ENCODE measurements at places on chromosomes 5 and 9. TPM values are rescaled to one million over a fixed set of nuclear protein-coding genes. Genes with fewer than 3 reads are reported as not detected.

- no peak for DNase-seq
Measured at GRCh38 chr9:130467316-130467715, 22.6 kb downstream of the ASS1 start.

GRCh38 chr5:136814619-136815378 lies 449.5 kb upstream of the TRPC7 start:
- no peak for DNase-seq

GRCh38 chr5:176152191-176152929 lies 85.9 kb upstream of the SIMC1 start:
- DNase-seq = no peak

- DNase-seq = peak; percentile 50
Measured at GRCh38 chr5:38994324-38994927, 79.8 kb downstream of the RICTOR start.

- peak; percentile 90 for DNase-seq
Measured at GRCh38 chr9:129166623-129167557, 11.2 kb downstream of the IER5L start.

GRCh38 chr5:13739479-13739878 lies 205.0 kb downstream of the DNAH5 start:
- no peak for DNase-seq

DNA sequence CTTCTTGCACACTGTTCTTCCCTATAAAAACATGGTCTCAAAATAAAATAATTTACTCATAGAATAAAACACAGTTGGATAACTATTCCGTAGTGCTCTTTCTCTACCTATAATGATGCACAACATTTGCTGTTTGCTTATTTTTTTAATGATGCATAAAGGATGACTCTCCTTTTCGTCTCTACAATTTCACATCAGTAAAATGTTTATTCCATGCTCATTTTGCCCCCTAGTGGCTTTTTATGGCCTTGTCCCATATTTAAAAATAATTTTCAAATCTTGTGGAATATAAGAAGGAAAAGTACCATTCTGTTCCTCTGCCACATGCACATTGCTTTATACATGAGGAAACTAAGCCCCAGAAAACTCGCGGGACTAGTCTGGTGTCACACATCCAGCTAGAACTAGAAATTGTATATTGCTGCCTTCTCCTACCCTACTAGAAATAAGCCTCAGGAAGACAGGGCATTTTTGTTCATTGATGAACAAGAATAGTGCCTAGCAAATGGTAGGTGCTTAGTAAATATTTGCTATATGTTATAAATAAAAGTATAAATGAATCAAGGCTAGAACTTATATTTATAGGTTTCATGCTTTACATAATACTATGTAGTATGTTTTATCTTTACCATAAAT lies 12.7 kb downstream of the KCTD16 start:
- DNase-seq = no peak

DNA sequence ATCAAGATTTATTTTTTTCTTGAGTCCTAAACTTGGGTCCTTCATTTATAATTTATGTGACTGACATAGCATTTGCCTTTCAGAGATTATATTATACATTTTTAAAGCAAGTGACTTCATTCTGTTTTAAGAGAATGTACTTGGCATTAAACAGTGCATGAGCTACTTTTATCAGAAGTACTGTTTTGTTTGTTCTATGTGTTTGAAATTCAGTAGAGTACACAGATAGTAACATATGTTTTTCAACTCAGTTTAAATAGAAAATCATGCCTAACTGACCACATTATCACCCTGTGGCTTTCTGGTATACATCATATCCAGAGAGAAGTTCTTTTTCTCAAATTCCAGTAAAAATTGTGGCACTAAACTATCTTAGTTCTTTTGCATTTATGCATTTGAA lies 335.3 kb upstream of the CDH18 start:
- no peak for DNase-seq

GRCh38 chr9:129081388-129081904 lies 535 bp downstream of the DOLPP1 start:
- DNase-seq = peak; percentile 32

- no peak for DNase-seq
Measured at GRCh38 chr9:115002371-115003120, 72.2 kb upstream of the TNFSF8 start.

- DNase-seq = no peak
Measured at GRCh38 chr5:35672995-35673394, 55.3 kb downstream of the SPEF2 start.

DNA sequence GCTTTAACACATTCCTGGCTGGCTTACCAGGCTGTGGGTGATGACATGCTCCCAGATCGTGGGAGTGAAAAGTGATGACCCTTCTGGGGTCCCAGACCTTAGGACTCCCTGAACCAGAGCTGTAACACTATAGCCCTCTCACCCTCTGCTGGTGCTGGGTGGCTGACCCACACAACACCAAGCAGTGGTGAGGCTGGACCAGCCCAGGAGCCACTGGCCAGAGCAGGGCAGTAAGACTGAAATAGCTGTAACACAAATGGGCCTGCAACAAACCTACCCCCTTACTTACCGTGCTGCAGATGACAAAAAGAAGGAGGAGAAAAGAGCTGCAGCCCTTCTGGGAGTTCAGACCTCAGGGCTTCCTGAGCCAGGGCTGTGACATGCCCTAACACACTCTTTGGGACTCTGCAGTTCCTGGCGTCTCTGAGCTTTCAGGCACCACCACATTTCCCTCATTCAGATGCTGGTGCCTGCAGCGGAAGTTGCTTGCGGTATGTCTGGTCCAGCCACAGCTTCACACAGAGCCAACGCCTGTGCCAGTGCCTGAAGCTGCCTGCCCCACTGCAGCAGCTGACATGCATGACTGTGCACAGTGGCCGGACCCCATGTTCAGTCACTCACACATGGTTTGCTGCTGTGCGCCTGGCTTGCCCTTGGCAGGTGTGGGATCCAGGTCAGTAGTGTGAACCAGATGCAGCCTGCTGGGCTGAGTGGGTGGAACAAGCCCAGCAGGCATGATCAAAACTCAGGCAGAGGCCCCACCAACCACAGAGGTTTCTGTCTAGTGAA lies 1247.4 kb downstream of the EFNA5 start:
- DNase-seq = no peak

GRCh38 chr5:101385276-101385675 lies 482.2 kb upstream of the ST8SIA4 start:
- no peak for DNase-seq

- DNase-seq = no peak
Measured at GRCh38 chr5:167565189-167565954, 726.1 kb upstream of the WWC1 start.

DNA sequence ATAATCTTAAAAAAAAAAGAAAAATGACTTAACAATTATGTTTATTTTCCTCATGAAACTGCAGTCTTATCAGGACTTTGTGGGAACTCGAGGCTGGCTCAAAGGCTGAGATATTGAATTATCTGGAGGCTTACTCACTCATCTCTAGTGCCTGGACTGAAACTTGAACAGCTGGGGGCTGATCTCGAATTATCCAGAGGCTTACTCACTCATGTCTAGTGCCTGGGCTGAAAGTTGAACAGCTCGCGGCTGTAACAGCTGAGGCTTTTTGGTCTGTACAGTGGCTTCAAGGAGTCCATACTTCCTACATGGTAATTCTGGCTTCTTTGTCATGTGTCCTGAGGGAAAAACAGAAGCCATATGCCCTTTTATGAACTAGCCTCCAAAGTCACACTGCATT lies 371.9 kb downstream of the CETN3 start:
- DNase-seq = no peak

GRCh38 chr5:15502208-15502607 lies 2.2 kb downstream of the FBXL7 start:
- no peak for DNase-seq

DNA sequence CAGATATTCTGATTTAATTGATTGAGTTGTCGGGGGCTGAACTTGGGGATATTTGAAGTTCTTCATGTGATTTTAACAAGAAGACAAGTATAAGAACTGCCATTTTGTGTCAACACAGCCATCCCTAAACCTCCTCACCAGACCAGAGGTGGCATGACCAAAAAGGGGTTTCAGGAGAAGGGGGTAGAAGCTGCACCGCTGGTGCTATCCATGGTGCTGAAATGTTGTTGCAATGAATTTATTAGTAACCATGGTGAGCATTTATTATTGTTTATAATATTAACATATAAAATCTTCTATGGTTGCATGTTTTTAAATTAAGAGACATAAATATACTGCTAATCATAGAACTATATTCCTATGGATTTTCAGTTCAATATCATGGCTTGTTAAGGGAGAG lies 72.3 kb downstream of the GNA14 start:
- no peak for DNase-seq

- no peak for DNase-seq
Measured at GRCh38 chr5:150765011-150765798, 6.4 kb upstream of the DCTN4 start.

- DNase-seq = no peak
Measured at GRCh38 chr9:105283795-105284194, 39.3 kb downstream of the SLC44A1 start.

DNA sequence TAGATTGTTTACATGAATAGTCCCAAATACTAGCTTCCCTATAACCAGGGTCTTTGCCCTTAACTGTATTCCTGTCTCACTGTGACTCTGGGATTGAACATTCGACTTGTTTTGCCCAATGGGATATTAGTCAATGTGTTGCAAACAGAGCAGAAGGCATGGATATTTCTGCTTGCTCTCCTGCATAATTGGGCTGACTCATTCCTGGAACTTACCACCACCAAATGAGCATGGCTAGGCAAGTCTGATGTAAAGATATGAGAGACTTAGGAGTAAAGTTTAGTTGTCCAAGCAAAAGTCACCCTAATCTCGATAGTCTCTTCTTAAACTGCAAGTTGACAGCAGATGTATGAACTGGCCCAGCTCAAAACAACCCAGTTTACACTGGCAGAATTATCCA lies 273.5 kb upstream of the CCNG1 start:
- no peak for DNase-seq

GRCh38 chr5:63125862-63126261 lies 547.2 kb downstream of the LRRC70 start:
- no peak for DNase-seq

DNA sequence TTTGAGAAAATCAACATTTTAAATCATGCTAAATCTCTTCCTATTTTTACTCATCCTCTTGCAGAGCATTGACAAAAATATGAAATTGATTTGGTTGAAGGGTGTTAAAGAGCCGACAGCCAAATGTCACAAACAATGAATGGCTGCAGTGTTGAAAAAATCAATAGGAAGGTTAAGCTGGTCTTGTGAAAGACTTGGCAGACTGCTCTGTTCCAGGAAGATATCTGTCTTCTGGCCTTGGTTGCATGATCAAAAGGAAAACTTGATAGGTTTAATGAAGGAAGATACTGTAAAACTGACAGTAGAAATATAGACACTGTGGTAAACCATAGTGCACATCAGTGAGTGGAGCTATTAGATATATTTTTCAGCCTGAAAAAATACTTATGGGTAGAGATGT lies 103.6 kb downstream of the PBX3 start:
- DNase-seq = no peak

GRCh38 chr5:19986031-19986619 lies 1.9 kb downstream of the CDH18 start:
- no peak for DNase-seq

GRCh38 chr5:43305948-43306565 lies 7.2 kb downstream of the HMGCS1 start:
- DNase-seq = no peak

GRCh38 chr5:66981266-66982055 lies 215.1 kb downstream of the CD180 start:
- DNase-seq = no peak

DNA sequence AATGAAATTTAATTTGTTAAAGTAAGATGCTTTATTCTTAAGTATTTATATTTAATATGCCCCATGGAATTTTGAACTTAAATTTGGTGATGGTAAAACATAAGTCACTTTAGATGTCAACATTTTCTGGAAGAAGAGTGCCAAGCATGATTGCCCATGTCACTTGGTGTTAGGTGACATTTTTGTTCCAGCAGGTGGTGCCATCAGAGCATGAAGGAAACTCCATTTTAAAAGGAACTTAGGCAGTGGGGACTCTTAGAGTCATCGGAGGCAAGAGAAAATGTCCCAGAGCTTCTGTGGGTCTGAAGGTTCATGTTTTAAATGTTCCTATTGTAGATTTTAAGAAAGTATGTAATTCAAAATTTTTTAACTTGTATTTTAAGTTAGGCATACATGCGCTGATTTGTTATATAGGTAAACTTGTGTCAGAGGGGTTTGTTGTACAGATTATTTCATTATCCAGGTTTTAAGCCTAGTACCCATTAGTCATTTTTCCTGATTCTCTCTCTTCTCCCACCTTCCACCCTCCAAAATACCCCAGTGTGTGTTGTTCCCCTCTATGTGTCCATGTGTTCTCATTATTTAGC lies 789.3 kb downstream of the SEMA5A start:
- peak; percentile 43 for DNase-seq

RGS14 gene
- total RNA-seq = 11.9 TPM

NKD2 gene
- 0.57 TPM for total RNA-seq

OR13C2 gene
- total RNA-seq = not detected

SEC61B gene
- total RNA-seq = 97.7 TPM

ACO1 gene
- total RNA-seq = 26.1 TPM

RASA1 gene
- 66.6 TPM for total RNA-seq

LMX1B gene
- total RNA-seq = not detected

WDR36 gene
- total RNA-seq = 18.5 TPM

MZB1 gene
- total RNA-seq = 0.50 TPM

ACOT12 gene
- total RNA-seq = not detected

CD274 gene
- 4.4 TPM for total RNA-seq

All from PC-9 (cell line).